ENCODE measurements at places on chromosomes 6 and 20. TPM values are rescaled to one million over a fixed set of nuclear protein-coding genes. Genes with fewer than 3 reads are reported as not detected.

Gene OR2J3
- not detected for polyA plus RNA-seq

- no peak for DNase-seq
These were observed 72.4 kb upstream of the SLC22A23 start for GRCh38 chr6:3529232-3529631.

Gene ADAM33
- not detected for polyA plus RNA-seq

Gene RAMACL
- polyA plus RNA-seq = 0.35 TPM

DNA sequence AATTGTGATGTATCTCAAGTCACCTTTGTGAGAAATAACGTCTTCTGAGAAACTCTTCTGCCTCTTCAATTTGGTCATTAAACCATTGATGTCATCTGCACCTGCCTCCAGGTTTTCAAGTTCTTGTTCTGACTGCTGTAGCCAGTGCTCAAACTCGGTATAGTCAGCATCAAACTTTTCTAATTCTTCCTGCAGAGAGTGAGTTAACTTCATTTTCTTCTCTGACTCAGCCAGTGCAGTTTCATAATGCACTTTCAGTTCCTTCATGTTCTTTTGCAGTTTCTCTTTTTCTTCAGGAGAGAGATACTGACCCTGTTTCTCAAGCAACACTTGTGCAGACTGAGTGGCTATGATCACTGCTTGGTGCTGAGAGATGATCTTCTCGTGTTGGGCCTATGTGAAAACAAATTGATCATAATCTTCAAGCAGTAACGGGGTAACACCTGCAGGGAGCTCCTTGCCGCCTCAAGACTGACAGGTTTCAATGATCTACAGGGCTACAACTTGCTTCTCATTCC, 48.8 kb downstream of the DST start:
- DNase-seq = no peak

- no peak for DNase-seq
These were observed 632 bp downstream of the LIN28B start for GRCh38 chr6:104957301-104958177.

Gene KIAA1755
- not detected for polyA plus RNA-seq

DNA sequence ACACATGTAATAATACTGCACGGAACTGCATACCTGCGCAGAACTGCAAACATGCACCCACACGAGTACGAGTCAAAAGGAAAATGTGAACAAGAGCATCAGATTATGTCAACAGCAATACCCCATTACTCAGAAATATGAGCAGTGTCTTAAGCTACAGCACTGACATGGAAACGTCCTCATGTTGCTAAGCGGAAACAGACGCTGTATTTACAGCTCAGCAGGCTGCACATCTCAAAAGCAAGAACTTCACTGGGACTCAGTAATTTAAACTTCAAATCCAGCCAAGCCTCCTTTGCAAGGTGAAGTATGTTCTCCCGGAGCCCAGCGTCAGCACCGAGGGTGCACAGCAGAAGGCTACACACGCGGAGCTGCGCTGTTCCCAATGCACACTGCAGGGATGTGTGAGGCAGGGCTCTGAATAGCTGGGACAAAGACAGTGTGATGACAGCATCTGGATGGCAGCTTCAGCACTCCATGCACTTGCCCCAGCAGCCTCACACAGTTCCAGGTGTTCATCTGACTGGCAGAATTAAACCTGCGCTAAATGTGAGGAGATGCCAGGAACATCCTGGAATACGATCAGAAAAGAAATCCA, 202.8 kb downstream of the WDR27 start:
- no peak for DNase-seq

GRCh38 chr20:20499439-20499838, 131.5 kb downstream of the INSM1 start:
- DNase-seq = no peak

DNA sequence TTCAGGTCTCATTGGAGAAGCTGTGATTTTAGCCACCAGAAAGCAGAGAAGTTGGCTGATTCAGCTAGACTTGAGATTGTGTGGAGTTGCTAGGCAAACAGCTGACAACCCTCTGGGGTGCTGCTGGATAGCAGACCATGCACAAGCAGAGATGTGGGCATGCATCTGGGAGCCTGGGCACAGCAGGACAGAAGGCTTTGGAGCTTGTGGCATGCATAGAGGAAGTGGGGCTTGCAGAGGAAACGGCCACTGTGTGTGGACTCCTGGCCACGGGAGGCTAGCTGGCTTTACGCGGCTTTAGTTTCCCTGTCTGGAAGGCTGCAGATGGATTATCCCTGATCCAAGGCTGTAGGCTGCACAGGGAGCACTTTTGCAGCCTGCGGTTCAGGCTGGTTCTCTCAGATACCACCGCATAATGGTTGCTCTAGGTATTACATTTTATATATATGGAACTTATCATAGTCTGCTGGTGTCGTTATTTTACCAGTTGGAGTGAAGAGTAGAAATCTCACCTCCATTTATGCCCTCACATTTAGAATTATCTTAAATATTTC, 10.4 kb downstream of the ZNF831 start:
- no peak for DNase-seq

DNA sequence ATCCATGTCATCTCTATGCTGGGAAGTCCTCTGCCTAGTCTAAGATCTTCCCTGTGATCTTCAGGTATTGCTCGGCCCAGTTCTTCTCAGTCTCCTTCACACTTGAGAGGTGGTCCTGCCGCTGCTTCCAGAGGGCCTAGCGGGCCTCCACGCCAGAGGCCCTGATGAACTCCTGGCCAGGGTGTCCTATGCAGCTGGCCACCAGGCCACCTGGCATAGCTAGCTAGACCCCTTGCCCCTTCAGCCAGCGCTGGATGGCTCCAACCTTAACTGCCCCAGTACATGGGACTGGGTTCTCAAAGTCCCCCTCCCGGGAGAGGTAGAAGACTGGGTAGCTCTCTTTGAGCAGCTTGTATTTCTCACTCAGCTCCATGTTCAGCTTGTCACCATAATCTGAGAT, 81.1 kb downstream of the ZFP64 start:
- no peak for DNase-seq

DNA sequence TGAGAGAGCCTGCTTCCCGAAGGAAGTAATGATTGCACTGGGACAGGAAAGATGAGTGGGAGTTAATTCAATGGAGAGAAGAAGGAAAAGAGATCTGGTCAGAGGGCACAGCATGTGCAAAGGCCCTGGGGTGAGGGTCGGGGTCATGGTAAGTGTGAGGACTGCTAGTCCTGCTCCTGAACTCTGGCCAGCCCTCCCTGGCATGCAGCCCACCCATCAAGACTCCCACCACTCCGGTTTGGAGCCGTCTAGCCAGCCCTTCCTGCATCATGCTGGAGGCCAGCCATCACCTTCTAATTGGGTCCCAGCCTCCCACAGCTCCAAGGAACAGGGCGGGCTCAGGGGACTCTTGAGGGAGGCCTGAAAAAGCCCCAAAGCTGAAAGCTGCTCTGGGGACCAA, 42.1 kb downstream of the SRSF3 start:
- DNase-seq = no peak

GRCh38 chr6:14944593-14944992, 301.3 kb upstream of the JARID2 start:
- no peak for DNase-seq

GRCh38 chr20:31705598-31706597, 16.8 kb downstream of the BCL2L1 start:
- DNase-seq = no peak

Gene PREX1
- 58.5 TPM for polyA plus RNA-seq

Gene HSPA1A
- 84.5 TPM for polyA plus RNA-seq

GRCh38 chr6:80478030-80478429, 371.6 kb downstream of the BCKDHB start:
- DNase-seq = no peak

- no peak for DNase-seq
These were observed 9.0 kb downstream of the METTL24 start for GRCh38 chr6:110348961-110349690.

DNA sequence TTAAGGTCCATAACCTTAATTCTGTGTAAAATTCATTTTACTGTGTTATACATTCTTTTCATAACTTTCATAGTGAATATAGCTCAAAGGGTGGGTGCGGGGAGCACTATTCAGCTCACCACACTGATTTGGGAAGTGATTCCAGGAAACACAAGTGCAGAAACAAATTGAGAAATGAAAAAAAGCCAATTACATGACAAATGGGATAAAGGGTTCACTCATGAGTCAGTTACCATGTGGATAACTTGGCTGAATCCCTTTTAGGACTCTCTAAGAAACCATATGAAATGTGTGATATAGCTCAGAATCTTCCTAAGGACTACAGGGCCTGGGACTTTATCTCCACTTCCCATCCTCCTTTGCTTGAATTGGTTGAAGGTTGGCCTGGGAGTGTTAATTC, 3.1 kb upstream of the BTN2A1 start:
- DNase-seq = no peak

GRCh38 chr20:14711652-14712051, 374.2 kb upstream of the FLRT3 start:
- no peak for DNase-seq

- DNase-seq = peak; percentile 63
These were observed 73.1 kb downstream of the OR2B2 start for GRCh38 chr6:27838945-27839625.

Measured in CD4-positive, CD25-positive, alpha-beta regulatory T cell (primary cell).